ENCODE measurements at places on chromosomes 11 and 22.
A peak's percentile ranks its signal among the peaks of the same experiment; 100 is the strongest.

DNA sequence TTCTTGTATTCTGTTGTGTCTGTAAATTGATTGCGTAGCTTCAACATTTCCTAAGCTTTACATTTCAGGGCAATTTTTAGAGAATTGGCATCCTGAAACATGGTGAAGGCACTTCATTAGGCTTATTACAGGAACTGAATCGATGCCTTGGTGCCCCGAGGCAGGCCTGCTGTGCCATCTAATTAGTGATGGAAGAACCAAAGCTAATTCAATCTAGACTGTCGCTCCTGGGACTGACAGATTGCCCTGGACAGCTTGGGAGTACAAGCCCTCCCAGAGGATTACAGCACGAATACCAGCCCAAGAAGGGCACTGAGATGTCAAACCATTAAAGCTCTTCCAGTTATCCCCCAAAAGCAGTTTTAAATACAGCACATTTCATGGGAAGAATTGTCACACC, 243.2 kb upstream of the ZC3H12C start:
- DNase-seq: no peak

- no peak for DNase-seq
Observed at GRCh38 chr22:46764779-46765485, 2.5 kb downstream of the TBC1D22A start.

GRCh38 chr11:62889484-62890437, 9.1 kb downstream of the SLC3A2 start:
- DNase-seq: no peak

GRCh38 chr22:49965091-49966040, 4.8 kb downstream of the PIM3 start:
- DNase-seq: no peak

GRCh38 chr11:36110668-36111410, 167.0 kb downstream of the LDLRAD3 start:
- DNase-seq: no peak

DNA sequence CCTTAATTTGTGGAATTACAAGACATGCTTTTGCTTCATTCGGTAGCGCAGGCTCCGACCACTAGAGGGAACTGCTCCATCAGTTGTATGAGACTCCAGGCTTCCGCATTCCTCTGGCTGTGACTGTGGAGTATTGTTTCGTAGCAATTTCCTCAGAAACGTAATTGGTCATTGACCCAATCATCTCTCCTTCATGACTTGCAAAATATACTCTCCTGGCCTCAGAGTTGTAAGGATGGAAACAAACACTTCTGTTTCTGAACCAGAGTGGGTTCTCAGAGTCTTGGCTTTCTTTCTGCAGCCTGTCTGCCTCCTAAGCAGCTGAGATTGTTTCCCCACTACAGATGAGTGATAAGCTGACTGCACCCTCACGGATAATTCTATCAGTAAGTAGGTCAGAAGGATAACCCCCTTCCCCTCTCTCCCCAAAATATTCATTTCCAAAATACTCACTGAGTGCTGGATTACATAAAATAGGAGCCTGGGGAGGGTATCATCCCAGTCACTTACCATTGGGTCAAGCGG, 146.8 kb upstream of the ZC3H12C start:
- no peak for DNase-seq

- DNase-seq: no peak
Observed at GRCh38 chr11:98800696-98801095, 220.1 kb upstream of the CNTN5 start.

DNA sequence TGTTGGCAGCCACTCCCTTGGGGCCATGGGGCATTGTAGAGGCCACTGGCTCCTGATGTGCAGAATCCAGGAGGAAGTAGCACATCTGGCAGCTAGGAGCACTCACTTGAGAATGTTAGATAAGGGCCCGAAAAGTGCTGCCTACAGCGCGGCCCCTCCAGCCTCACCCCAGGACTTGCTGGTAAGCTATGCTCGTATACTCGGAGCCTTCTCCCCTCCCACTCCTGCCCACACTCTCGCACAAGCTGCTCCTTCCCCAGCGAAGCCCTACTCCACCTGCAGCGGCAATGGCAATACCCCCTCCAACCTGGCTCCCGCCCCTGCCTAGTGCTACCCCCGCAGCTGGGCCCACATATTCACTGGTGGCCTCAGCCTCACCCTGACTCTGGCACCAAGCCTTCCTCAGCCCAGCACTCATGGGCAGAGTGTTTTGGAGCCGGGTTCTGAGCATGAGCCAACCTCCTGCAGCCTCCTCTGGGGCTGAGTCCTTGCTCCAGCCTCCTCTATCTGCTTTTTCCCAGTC, 47.7 kb downstream of the PDE2A start:
- DNase-seq: no peak

- DNase-seq: no peak
Observed at GRCh38 chr11:28337701-28338100, 229.5 kb downstream of the METTL15 start.

GRCh38 chr11:75593286-75593915, 31.3 kb downstream of the SERPINH1 start:
- no peak for DNase-seq

GRCh38 chr22:25397616-25398015, 166.9 kb upstream of the GRK3 start:
- DNase-seq: no peak

GRCh38 chr11:38392176-38392575, 1794.1 kb upstream of the RAG2 start:
- no peak for DNase-seq

- DNase-seq: no peak
Observed at GRCh38 chr11:122668562-122669090, 13.1 kb downstream of the UBASH3B start.

DNA sequence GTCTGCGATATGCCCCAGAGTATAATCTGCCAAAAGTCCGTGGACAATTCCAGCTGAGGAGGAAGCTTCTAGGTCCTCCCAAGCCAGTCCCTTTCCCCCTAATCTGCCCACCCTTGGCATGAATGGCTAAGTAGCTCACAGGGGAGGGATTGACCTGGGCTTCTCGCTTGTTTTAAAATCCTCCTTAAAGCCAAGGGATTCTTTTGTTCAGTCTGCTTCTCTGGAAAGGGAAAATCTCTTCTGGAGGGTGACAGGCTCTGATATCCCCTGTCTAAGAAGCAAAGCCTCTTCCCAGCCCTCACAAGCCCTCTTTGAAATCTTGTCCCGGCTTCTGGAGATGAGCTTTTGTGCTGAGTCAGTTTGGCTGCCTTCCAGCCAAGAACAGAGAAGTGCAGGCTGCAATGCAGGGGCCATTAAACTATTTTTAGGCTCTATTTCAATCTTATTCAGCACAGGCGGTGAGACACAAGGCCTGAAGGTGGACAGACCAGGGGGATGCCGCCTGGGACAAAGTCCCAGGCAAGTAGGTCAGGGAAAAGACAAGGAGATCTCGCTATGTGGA, 23.9 kb downstream of the NEFH start:
- no peak for DNase-seq

GRCh38 chr11:132208477-132209055, 838.2 kb downstream of the NTM start:
- DNase-seq: no peak

- DNase-seq: no peak
Observed at GRCh38 chr11:113991718-113992458, 17.0 kb downstream of the HTR3A start.

GRCh38 chr11:67680696-67681470, 6.5 kb upstream of the ALDH3B2 start:
- no peak for DNase-seq

DNA sequence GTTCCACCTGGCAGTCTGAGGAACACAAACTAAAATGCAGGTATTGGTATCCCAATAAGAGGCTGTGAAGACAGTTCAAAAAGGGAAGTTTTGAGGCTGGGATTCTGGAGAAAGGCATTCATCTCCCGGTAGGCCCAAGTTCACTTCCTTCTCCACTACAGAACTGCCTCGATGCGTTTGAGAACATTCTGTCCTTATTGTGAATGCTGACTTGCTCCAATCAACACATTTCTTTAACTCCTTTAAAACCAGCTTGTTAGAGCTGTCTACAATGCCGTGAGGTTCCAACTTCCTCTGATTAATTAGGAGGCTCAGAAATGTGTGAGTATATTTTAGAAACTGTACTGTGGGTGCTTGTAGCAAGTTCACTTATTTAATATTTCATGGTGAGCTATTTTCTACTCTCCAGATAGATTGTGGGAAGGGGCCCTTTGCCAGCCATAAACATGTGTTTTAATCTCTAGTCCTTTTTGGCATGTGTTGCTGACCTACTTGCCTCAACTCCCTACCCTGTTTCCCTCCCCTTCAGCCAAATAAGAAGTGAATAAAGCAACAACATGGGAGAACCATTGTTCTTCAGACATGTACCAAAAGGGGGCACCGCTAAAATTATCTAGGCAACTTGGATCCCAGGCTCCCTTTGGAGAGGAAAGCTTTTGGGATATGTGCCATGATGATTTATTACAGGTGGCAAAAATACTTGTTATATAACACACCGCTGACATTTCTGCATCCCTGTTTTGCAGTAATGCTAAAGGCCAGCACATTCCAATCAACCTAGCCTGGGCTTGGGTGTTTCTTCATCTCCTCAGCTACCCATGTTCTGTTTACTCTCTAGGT, 245.6 kb downstream of the BLID start:
- no peak for DNase-seq

GRCh38 chr11:27912916-27913315, 195.0 kb downstream of the KIF18A start:
- no peak for DNase-seq

- DNase-seq: no peak
Observed at GRCh38 chr11:69569306-69570200, 71.4 kb upstream of the CCND1 start.

GRCh38 chr11:69882270-69882608, 63.0 kb upstream of the FGF3 start:
- DNase-seq: no peak

GRCh38 chr22:19912271-19912999, 29.1 kb upstream of the COMT start:
- no peak for DNase-seq

DNA sequence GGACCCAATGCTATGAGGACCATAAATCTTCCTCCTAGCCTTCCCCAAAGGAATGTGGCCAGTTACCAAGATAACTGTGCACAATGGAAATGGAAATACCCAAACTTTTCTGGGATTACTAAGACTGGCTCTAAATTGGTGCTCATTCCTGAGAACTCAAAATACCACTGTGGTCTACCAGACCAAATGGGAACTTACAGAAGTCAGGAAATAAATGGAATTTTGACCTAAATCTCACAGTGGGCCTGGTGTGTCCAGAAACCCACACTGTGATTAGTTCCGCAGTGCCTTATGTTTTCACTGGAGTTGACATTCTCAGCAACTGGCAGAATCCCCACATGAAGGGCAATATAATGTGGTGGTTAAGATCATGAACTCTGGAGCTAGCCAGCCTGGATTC, 99.4 kb upstream of the ZC3H12C start:
- DNase-seq: no peak

DNA sequence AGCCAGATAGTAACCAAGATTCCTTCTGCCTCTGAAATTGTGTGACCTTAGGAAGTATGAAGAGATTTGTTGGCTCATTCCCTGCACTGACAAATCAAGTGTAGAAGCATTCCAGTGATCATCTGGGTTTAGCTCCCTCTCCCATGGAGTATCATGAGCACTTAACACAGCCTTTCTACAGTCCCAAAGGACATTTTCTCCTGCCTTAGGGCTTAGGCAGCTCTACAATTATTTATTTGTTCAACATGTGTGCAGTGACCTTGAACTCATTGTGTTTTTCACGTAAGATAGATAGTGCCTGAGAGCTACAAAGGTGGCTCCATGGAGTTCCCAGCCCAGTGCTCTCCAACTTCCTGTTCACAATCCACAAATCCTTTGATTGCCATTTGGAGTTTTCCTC, 94.8 kb upstream of the FAT3 start:
- DNase-seq: no peak

- DNase-seq: no peak
Observed at GRCh38 chr11:67668192-67668551, 6.3 kb downstream of the ALDH3B2 start.

DNA sequence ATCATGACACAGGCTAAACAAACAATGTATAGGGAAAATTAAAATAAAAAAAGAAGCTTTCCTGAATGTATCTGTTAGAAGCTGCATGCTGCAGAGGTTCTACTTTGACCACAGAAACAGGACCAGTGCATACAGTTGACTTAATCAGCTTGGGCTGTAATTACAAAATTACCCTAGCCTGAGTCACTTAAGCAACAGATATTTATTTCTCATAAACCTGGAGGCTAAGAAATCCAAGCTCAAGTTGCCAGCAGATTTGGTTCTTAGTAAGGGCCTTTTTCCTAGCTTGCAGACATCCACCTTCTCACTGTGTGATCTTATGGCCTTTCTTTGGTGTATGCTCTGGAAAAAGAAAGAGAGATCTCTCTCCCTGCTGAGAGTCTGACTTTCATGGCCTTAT, 946.5 kb upstream of the RAG2 start:
- no peak for DNase-seq

DNA sequence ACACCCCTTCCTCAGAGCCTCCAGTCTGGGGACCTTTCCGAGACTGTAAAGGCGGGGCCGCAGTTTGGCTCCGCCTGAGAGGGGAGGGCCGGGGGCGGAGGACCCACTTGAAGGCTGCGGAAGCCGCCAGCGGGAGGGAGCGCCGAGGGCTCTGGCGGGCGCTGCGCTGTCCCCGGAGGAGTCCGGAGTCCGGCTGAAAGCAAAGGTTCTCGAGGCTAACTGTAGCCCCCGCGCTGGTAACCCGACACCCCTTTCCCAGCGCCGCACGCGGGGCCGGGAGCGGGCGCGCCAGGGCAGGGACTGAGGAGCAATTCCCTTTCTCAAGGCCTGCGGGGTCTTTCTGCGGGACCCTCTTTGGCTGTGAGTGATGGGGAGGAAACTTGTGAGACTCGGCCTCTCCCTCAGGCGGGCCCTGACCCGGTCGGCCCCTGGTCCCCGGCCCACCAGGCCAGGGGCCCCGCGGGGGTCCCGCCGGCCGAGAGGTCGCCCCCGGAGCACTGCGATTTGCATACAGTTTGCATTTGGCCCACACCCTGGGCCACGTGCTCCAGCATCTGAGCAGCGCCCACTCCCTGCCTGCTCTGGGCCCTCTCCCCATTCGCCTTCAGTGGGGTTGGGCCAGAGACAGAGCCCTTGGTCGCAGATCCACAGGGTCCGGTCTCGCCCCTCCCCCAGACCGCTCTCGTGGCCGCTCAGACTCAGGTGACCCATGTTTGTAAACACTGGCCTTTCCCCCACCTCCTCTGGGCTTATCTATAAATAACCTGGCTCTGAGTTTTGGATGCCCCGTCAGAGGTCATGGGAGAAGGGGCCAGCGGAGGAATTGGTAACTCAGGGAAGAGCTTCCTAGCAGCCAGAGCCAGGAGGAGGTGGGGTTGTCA, 519 bp upstream of the ART5 start:
- DNase-seq: peak; percentile 64

- no peak for DNase-seq
Observed at GRCh38 chr11:10899121-10899830, 41.4 kb upstream of the ZBED5 start.

DNA sequence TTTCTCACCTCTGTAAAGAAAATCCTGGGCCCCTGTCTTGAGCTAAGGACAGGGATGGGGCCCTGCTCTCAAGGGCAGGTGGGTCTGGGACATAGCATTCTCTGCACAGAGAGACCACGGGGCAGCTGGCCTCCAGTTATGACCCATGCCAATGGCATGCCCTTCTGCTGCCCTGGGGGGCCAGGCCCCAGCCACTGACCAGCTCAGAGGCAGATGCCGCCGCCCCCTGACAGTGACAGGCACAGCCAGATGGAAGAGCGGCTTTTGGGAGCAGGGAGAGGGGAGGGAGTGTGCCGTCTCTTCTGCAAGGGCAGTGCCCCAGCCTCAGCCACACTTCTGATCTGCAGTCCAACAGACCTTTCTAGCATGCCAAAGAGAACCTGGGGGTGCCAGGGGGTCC, 114.8 kb upstream of the NAV2 start:
- no peak for DNase-seq

GRCh38 chr11:10522921-10523320, 18.1 kb downstream of the RNF141 start:
- DNase-seq: no peak

- no peak for DNase-seq
Observed at GRCh38 chr11:45104006-45104789, 42.2 kb upstream of the PRDM11 start.

All from activated T-helper 9 cell treated with anti-CD3 and anti-CD28 coated beads, Interleukin-2, amount 50 U/mL, for 16 hours (primary cell).